ENCODE measurements at places on chromosomes 2 and 18.
A peak's percentile ranks its signal among the peaks of the same experiment; 100 is the strongest.

- DNase-seq: no peak
Measured at GRCh38 chr18:55236150-55236931, 277.1 kb upstream of the CCDC68 start.

- DNase-seq: no peak
Measured at GRCh38 chr2:172937884-172938712, 137.5 kb upstream of the MAP3K20 start.

DNA sequence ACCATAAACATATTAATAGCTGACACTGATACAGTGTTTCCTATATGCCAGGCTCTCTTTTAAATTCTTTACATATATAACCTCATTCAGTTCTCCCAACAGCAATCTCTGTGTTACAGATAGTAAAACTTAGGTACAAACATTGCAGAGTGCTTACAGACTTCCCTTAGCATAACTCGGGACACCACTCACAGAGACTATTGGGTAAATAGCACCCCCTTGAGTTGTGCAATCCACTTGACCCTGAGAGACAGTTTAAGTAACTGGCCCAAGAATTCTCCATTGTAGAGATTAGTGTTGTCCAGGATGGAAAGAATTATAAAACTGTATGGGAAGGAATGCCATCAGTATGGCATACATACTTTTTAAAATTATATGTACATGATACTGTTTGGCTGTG, 110.1 kb downstream of the POLE4 start:
- no peak for DNase-seq

DNA sequence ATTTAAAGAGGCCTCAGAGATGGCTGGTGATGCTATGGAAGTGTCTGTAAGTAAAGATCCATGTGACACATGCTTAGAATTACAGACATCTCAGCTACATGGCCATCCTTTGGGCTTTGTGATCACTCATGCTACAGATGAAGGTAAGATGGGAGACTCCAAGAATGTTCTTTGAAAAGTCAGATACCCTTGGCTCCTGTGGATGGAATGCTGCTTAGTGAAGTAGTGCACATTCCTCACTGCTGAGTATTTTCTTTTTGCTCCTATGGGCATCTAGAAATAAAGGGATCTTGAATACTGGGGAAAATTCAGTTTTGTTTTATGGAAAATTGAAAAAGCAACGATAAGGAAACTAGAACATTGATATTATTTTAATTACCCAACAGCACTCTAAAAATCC, 55.2 kb upstream of the REV1 start:
- DNase-seq: no peak

DNA sequence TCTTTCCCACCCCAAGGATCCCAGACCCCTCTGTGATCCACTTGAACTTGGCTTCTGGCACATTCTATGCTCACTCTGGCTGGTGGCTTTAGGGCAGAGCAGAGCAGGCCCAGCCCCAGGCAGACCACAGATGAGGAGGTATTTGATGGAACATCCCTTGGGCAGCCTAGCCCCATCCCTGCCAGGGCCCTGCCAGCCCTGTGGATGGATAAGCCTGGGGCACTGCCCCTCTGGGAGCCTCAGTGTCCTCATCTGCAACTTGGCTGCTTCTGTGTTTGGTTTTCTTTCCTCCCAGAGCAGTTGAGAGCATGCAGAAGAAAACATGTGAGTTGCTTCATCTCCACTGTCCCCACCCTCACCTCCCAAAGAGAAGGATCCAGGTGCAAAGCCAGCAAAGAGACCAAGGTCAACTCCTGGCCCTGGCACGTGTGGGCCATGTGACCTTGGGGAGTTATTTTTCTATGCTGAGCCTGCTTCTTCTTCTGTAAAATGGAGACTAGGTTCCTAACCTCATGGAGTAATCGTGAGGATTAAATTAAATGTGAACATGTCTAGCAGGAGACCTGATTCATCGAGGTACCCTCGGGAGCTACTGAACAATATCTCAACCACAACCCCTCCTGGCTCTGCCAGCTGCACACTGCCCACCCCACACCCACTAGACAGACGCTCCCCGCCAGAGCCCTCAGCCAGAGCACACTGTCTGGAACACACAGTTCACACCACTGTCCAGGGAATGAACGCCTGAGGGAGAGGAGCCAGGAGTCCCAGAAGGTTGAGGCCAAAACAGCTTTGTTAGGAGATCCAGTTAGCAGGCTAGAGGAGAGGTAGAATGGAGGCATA, 14.6 kb upstream of the TNS1 start:
- no peak for DNase-seq

DNA sequence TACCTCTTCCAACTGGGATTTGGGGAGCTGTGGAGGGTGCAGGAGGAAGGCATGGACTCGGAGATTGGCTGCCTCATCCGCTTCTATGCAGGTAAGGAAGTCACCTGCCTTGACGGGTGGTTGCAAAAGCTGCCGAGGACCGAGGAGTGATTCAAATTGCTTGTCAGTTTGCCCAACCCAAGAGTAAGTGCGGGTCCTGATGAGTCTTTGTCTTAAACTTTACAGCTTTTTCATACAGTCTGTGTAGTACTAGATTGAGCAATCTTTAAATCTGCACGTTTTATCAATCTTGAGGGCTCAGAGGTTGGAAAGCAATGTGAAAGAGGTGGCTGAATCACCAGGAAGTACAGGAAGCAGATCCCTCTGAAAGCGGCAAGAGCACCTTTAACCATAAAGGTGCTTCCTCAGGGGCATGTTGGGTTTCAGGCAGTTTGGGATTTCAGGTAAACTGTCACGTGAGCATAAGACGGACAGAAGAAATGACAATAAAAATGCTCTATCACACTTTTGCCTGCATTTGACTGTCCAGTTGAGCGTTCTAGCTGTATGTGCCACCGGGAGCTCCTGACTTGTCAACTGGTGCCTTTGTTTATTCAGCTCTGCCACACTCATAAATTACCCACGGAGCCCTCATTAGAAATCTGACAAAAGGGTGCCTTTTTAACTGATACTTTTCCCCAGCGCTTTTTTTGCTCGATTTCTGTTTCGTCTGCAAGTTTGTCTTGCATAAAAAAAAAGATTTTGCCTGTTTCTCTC, 2.0 kb downstream of the PHLPP1 start:
- peak; percentile 12 for DNase-seq

DNA sequence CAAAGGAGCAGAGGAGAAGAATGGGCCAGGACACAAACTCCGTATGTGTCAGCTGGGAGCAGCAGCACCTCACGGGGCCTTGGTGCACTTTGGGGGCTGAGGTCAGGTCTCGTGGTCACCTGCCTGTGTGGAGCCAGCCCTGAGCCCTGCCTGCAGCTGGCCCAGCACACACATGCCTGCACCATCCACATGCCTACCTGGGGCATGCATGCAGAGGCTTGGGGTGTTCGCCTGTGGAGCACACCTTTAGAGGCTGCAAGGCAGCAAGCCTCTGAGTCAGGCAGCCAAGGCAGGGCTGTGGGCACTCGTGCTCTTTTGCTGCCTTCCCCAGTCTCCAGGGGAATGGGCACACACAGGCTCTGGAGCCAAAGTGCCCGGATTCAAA, 36.0 kb downstream of the ARHGEF4 start:
- DNase-seq: no peak

- DNase-seq: no peak
Measured at GRCh38 chr18:12361770-12362378, 15.2 kb downstream of the AFG3L2 start.

GRCh38 chr2:76567478-76567877, 856.8 kb upstream of the GCFC2 start:
- DNase-seq: no peak

GRCh38 chr2:234951664-234952269, at the start of gene SH3BP4:
SH3BP4 (plus strand) TSS chr2:234952017; CDS start chr2:235035003, 82,986 bp downstream.
- peak; percentile 10 for DNase-seq

DNA sequence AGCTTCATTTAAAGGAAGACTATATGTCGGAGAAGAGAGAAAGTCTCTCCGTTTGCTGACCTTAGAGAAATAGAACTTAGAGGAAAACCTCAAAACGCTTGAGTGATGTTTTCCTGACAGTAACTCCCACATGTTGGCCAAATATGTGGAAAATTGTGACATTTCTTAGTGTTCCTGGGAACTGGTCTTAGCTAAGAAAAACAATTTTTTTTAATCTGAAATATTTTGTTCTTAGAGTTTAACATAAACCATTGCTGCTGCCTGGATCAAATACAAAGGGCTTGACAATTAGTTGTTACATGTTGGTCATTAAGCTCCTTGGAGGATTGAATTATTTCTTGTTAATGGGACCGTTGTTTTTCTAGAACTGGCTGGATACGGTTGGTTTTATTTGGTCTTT, 16.3 kb downstream of the DYNC2LI1 start:
- DNase-seq: no peak

DNA sequence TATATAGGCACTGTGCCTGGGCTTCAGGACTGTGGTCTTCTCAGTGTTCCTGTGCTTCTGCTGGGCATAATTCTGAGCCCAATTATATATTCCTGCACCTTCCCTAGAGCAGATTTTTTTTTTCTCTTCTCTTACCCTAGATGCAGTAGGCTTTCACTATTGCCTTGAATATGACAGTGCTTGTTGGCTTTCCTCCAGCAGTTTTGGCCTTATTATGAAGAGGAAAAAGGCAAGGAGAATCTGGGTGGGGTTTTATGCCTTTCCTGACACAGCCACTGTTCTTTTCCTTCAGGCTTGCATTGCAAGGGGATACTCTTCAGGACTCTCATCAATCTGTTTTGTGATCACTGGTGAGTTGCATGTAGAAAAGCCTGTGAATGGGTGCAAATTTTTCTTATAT, 221.9 kb upstream of the CELF4 start:
- DNase-seq: no peak

- DNase-seq: no peak
Measured at GRCh38 chr2:202941771-202942170, 29.7 kb downstream of the CARF start.

DNA sequence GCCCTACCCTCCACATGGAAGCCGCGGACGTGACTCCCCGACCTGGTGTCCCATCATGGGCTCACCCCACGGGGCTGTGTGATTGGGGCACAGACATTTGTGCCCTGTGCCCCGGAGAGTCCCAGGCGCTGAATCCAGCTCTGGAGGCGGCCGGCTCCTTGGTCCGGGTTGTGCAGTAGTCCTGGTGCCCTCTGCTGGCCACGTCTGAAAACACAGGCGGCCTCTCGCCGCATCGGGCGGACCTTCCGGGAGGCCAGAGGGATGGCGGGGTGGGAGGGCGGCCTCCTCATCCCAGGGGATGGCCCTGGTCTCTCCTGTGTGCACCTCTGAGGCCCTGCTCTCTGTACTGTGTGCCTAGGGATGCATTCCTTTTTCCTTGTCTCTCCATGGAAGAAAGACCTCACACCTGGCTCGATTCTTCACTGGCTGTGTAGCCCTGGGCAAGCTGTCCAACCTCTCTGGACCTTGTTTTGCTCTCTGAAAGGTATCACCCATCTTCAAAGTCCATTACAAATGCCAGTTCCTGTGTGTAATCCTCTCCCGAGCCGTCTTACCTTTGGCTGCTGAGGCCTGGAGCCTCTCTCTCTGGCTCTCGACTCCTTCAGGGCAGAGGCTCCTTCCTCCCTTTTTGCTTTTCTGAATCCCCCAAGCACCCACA, 27.6 kb downstream of the CELF4 start:
- peak; percentile 42 for DNase-seq

GRCh38 chr18:8324343-8325065, 284.7 kb upstream of the RAB12 start:
- no peak for DNase-seq

GRCh38 chr2:238166391-238167343, 7.9 kb downstream of the ERFE start:
- no peak for DNase-seq

- no peak for DNase-seq
Measured at GRCh38 chr2:233416199-233416598, 61.9 kb downstream of the DGKD start.

All from NCI-H1092 (cell line).